GM12865 (cell line): ENCODE measurements at places on chromosomes 6 and 20.
A peak's percentile ranks its signal among the peaks of the same experiment; 100 is the strongest.

DNA sequence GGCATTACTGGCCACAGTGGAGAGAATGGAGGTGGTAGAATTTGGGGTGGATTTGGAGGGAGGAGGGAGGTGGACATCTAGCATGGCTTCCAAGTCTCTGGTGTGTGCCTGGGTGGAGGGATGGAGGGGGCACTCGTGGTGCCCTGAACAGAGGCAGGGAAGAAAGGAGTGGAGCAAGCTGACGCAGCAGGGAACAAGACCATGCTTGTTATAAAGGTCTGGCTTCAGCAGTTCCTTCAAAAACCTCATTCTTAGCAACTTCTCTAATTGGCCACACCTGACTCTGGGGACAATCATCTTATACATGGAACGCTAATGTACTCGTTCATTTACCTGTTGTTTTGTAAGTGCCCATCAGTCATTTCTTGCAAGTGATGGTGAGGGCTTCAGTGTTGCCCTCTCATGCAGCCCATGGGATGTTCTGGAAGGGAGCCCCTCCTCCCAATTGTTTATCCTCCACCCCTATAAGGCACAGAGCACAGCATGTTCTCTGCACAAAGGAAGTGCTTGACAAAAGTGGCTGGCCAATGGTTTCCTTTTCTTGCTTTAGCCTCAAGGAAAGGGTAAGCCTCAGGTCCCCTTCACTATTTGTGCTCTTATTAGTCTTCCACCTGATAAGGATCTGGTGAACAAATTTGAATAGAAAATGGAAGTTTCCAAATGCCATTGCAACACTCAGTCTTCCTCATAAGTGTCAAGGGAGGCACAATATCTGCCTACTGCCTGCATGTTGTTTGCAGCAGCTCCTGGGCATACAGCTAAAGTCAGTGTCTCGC, 39.3 kb downstream of the GFOD1 start:
- DNase-seq, result no peak

GRCh38 chr6:6006006-6006427, 708 bp downstream of the NRN1 start:
- DNase-seq, result no peak

DNA sequence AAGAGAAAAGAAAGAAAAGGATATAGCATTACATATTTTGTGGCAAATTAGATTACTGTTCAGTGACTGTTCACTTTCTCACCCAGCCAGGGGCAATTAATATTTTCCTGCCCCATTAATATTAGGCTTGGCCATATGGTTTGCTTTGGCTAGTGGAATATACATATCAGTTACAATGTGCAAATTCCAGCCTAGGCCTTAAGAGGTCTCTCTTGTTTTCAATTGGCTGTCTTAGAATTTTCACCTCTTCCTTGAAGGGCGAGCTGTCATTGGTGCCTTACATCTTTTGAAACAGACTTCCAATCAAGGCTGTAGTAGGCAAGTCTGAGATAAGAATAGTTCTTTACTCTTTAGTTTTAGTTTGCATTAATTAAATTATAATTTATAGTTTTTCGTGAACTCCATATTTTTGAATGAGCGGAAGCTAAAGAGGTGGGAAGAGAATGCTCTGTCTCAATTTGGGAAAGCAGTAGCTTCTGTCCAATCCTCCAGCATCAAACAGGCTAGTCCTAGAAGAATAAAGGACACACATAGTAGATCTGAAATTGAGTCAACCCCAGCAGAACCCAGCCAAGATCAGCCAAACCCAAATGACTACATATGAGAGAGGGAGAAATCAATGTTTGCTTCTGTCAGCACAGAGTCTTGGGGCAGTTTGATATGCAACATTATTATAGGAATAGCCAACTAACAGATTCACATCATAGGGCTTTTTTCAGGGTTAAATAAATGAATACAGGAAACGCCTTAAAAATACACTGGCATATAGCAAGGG, 6.3 kb upstream of the CSNK2A1 start:
- DNase-seq, result no peak

DNA sequence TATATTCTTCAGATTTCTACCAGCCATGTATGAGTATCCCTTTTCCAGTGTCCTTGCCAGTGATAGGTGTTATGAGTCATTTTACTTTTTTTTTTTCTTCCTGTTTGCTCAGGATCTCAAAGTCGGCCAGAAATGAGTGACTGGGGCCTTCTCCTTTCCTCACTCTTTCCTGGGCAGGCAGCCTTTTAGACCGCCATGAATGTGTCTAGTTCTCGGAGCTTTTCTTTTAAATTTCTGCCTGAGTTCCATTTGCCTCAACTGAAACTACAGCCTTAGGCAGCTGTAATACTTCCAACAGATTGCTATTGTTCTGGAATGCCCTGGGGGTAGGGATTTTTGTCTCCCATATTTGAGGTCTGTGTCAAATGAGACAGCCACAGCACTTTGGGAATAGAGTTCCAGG, 83.7 kb downstream of the STXBP5 start:
- DNase-seq, result no peak

- DNase-seq, result no peak
Observed at GRCh38 chr20:38640521-38640920, 38.9 kb downstream of the ARHGAP40 start.

DNA sequence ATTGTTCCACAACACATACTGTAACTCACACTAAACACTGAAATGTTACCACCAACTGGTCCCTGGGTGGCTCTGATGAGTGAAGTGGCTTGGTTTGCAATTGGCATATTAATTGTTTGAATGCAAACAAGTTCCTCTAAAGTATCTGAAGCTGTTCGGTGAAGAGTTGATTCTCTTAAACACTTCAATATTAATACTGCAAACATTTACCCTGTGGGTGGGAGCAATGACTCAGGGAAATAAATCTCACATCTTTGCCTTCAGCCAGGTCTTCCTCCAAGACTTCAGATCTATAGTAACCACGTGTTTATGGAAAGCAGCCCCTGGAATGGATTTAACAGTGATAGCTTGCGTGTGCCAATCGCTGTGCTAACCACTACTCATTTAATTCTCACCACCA, 176.0 kb downstream of the MAFB start:
- DNase-seq, result no peak

DNA sequence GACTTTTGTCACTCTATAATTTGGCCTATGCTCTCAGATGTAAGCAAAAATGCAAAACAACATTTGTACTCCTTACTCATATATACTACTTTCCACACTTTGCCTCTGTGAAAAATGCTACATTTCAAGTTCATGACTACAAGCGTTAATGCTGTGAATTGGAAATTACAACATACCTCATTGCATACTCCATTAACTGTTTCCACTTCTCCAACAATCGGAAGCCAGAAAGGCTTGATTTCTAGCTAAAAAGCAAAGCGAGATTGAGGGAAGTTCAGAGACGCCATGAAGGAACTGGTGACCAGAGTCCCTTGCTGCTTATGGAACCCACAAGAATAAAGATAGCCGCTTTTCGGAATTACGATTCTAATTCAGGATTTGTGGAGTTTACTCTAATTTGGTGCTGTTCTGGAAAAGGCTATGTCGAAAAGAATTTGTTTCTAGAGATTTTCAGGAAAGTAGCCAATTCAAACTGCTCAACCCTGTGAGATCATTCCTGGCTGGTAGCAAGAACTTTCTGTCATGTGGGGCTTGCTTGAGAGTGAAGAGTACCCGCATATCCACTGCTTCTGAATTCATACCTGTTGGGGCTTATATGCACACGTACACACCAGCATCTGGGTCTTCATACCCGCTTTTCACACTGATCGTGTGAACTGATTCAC, 98.0 kb upstream of the CITED2 start:
- no peak for DNase-seq

DNA sequence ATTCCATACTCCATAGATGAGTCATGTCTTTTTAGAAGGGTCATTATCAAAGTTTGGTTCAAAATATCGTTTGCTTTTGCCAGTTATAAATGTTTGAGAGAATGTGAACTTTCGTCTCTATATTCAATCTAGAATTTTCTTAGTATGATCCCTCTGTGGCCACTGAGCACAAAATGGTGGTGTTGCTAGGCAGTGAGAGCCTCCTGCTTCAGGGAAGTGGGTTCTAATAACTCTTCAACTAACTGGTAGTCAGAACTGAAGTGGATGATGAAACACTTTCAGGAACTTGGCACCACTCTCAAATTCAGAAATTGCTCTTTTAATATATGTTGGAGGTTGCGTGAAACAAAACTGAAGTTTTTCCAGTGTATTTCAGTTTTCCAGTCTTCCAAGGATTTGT, 125.0 kb upstream of the DOK5 start:
- DNase-seq, result no peak

DNA sequence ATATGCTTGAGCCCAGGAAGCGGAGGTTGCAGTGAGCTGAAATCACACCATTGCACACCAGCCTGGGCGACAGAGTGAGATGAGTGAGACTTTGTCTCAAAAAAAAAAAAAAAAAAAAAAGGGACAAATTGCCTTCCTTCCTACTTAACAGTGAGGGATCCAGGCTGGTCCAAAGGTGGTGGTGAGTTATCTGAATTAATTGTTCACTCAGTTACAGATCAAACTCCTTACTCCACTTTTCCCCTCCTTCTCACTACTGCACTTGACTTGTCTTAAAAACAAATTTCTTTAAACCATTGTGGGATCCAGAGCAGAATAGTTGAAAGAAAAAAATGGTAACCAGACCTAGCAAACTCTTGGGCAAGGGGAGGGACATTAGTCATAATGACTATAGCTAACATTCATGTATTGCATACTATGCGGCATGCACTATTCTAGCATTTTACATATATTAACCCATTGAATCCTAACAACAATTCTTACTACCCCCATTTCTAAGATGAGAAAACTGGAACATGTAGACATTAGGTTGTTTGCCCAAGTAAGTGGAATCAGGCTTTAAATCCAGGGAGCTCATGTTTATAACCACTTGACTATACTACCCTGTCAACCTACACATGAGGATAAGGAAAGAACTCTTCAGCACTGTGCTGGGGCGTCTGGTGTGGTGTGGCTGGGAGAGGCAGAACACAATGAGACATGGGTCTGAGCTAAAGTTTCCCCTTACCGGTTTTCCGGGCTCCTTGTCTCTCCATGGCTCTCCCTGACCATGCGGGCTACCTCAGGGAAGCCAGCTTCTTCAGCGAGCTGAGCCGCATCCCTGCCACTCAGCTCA, 1.5 kb downstream of the GPANK1 start:
- DNase-seq, result no peak

- no peak for DNase-seq
Observed at GRCh38 chr6:141451511-141452353, 681.0 kb upstream of the GJE1 start.

GRCh38 chr6:7730784-7731227, 4.9 kb downstream of the BMP6 start:
- DNase-seq, result no peak

GRCh38 chr20:50930976-50931305, 296 bp downstream of the ADNP start:
- DNase-seq, result no peak

- no peak for DNase-seq
Observed at GRCh38 chr6:9332241-9332780, 897.0 kb upstream of the SLC35B3 start.

DNA sequence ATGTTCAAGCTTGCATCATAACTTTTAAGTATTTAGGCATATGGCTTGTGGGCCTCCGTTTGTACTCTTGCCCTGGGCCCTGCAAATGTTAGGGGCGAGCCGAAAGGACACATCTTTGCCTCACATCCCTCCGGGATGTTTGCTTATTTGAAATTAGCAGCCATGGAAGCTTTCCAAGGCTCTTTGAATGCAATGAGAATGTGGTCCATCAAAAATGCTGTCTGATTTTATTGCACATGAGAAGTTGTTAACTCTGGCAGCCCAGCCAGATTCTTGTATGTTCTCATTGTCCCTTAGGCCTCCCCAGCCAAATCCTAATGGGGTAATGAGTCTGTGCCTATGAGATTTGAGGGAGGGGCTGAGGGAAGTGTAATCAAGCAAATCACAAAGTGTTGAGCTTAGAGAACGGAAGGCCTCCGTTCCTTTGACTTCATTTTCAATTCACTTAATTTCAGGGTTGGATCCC, 261.2 kb upstream of the MARCKS start:
- no peak for DNase-seq

GRCh38 chr6:18514180-18514579, 127.0 kb downstream of the RNF144B start:
- no peak for DNase-seq

GRCh38 chr6:9499709-9500108, 915.2 kb downstream of the TFAP2A start:
- peak; percentile 30 for DNase-seq

DNA sequence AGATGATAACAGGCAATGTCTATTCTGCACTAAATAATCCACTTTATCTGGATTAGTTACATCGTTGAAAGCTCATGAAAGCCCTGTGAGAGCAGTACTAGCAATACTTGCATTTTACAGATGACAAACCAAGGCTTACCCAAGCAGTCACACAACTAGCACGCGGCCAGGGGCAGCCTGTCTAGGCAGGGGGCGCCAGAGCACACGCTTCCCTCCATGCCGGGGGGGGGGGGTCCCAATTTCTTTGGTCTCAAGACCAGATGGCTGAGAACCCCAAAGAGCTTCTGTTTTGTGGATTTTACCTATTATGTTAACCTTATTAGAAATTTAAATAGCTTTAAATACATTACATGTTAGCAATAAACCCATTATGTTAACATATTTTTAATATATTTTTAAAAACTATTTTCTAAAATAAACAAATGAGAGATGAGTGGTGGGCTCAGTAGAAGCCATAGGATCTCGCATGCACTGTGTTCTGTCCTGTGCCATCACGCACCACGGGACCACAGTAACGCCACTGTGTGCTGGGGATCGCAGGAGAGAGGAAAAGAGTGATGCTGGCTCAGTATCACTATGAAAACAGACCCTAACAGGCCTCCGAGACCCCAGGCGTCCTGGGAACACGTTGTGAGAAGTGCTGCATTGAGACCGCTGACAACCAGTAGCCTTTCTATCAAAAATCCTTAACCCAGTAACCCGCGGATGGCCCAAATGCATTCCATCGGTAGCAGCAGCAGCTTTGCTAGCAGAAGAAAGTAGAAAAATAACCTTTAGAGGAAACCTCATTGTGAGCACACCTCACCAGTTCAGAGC, 5.3 kb upstream of the PRR18 start:
- peak; percentile 57 for DNase-seq

- DNase-seq, result peak; percentile 47
Observed at GRCh38 chr20:37295001-37295400, 5.5 kb downstream of the MANBAL start.

- DNase-seq, result no peak
Observed at GRCh38 chr6:111263837-111264236, 176.5 kb downstream of the SLC16A10 start.

GRCh38 chr20:42401613-42402012, 783.4 kb upstream of the CHD6 start:
- DNase-seq, result no peak

DNA sequence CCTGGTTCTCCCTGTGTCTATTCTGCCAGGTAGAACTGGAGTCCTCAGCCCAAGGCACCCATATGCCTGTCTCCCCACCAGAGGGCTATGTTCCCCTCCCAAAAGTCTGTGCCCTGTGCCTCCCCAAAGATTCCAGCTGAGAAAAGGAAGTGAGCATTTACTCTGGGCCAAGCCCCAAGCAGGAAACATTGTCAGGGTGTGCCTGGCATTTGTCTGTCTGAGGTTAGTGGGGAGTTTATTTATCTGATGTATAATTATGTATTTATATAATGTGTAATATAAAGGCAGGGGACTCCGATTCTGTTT, 5.6 kb downstream of the GDF5 start:
- no peak for DNase-seq

- no peak for DNase-seq
Observed at GRCh38 chr6:78701407-78701806, 165.9 kb upstream of the IRAK1BP1 start.
